ENCODE measurements at places on chromosomes 3 and 15. TPM values are rescaled to one million over a fixed set of nuclear protein-coding genes. Genes with fewer than 3 reads are reported as not detected.

DNA sequence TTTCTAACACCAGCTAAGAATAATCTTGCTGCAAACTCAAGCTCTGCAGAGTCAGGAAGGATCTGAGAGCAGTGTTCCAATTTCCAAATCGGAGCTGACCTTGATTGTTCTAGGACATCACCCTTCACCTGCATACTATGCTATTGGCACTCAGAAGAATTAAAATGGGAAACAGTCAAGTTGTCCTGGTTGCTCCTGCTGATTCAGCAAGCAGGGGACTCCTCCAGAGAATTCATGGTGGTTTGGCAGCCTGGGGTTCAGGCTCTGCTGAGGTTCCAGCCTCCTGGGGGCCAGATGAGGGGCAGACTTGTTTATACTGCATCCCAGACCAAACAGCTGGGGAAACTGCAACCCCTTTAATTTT, 213.7 kb upstream of the ADAMTS9 start:
- DNase-seq: no peak

Gene TMEM108
- 12.5 TPM for total RNA-seq

DNA sequence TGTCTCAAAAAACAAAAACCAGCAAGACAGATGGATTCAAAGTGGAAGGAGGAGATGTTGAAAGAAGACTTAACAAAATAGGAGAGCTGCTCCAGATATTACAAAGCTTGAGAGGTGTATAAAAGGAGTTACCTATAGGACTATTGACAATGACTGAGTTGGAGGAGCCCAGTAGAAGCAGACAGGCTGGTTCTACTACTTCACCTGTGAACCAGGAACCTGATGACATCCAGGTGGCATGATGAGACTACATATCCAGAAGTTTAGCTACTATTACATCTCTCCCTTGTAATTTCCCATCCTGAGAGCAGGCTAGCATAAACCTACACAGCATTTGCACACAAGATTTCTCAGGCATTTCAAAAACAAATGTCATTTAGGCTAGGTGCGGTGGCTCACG, 49.3 kb downstream of the CPEB1 start:
- no peak for DNase-seq

DNA sequence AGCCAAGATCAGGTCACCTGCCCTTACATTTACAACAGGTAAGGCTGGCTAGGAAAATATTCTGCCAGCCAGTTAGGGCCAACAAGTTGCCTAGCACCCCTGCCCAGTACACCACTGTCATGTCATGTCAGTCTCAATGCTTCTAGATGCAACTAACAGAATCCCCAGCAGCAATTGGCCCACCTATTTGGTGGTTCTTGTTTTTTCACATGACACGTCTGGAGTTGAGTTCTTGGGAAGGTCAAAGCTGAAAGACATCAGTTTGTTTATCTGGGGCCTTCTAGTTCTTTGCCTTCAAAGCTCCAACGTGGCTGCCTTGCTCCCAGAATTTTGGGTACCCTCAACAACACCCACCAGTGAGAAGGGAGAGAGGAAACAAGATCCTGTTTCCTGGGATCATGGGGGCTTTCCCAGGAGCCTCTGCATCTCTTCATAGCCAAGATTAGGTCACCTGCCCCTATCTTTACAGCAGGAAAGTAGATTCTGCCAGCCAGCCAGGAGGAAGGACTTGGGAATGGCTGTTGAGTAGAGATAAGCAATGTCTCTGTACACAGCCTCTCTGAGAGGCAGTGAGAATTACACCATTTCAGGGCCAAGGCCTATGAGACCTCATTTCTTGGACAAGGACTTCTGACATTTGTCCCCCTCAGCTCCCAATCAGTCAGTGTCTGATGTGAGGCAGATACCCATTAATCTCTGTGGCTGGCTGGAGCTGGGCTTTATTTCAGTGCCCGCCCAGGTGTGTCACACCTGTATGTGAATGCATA, 8.6 kb downstream of the GPX1 start:
- DNase-seq: no peak

DNA sequence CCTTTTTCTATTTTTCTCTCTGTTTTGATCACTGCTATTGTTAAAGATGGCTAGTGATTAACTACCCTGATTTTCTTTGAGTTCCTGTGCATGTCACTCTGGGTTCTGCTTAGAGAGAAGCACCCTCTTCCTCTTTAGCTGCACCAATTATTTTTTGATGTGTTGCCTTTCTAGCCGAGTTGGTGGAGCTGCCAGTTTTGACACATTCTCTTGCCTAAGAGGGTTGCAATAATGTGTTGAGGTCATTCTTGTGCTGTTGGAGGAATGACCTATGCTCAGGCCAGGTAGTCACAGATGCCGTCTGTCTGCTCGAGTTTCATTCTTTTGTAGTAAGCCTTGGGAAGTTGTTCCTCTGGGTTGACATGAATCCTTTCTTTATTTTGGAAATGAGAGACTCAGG, 84.6 kb upstream of the DPH6 start:
- DNase-seq: no peak

DNA sequence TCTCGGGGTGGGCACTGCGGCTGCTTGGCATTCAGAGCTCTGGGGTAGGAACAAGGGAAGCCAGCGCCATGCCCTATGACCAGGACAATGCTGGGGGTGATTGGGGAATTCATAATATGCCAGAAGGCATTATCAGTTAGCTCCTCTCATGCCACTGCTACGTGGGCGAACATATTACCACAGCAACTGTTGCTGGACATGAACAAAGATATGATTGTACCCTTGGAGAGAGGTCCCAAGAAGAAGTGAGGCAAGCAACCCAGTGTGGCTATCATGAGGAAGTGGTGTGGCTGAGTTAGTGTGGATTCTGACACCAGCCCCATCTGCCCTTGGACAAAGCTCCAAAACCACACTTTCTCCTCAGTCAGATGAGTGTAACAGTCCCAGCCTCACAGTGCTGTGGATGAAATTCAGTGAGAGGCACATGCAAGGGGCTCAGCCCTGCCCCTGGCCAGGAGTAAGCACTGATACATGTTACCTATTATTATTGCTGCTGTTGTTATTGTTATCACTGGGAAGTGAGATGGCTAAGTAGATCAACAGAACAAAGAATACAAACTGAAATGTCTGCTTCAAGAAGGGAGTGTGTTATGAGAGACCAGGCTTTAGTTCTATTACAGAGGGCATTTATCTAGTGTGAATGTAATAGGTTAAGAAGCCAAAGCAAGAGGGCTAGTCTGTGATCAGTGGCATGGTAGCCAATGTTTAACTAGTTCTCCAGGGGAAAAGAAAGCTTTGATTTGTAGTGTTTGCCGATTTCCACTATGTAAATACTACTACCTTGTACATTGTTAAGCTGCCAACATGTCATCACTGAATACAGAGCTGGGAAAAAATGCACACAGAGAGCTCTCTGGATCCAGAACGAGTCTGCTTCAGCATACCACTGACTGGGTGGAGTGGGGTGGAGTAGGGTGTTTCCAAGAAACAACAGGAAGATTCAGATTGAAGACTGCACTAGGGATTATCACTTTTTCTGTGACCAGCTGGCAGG, 222.3 kb upstream of the EIF1B start:
- no peak for DNase-seq

- no peak for DNase-seq
These were observed 30.6 kb downstream of the CHDH start for GRCh38 chr3:53815651-53816050.

Gene HYKK
- total RNA-seq: 5.4 TPM

Gene FBN1
- total RNA-seq: 249 TPM

GRCh38 chr3:66863205-66864111, 134.6 kb upstream of the KBTBD8 start:
- DNase-seq: no peak

Gene AHSG
- total RNA-seq: 1.5 TPM

DNA sequence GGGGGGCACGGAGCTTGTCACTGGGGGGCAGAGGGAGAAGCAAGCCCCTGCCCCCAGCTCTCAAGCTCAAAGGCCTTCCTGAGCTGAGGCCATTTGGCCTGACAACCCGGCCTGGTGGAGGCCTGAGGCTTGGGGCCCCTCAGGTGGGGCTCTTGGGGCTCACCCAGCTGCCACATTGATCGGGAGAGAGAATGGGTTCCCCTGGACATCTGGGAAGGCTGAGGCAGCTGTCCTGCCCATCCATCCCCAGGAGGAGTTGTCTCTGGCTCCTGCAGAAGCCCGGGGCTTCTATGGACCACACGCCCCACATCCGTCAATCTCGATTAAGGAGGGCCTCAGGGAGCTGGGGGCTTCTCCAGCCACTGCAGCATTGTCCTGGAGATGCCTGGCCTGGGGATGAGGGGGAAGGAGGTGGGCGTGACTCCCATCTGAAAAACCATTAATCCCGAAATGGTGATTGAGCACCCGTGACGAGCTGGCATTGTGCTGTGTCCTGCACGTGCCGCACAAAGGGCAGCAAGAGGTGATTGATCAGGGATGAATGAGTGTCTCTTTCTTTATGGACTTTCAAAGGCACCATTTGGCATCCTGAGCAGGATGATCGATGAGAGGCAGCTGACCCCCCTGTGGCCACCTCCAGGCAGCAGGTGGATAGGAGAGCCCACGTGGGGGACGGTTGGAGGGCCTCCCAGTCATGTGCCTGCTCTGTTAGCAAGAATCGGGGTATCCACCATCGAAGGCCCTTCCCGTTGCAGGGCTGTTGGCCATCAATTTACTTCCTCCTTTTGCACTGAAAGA, 17.2 kb upstream of the CRABP1 start:
- no peak for DNase-seq

DNA sequence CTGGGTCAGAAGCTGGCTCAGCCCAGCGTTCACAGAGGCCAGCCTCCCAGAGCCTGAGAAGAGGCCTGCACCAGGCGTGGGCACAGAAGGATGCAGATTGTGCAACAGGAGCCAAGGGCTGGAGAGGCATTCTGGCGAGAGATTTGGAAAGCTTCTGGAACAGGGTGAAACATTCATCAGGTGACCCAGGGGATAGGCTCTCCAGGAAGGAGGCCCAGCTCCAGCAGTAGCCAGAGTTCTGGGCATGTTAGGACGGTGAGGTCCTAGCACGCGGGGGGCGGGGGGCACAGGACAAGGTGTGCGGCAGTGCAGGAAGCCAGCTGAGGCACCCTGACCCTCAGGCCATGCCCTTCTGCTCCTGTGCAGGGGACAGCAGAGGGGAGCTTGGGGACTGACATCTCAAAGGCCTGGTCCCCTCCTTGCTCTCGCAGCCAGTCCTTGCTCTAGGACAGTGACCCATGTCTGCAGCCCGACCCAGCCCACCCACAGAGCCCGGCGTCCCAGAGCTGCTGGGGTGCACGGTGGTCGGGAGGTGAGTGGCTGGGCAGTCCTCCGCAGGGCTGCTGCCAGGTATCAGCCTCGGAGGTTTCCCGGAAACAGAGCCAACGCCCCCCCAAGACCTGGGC, 111.7 kb upstream of the KLF13 start:
- no peak for DNase-seq

Gene IQCH
- total RNA-seq: 9.0 TPM

DNA sequence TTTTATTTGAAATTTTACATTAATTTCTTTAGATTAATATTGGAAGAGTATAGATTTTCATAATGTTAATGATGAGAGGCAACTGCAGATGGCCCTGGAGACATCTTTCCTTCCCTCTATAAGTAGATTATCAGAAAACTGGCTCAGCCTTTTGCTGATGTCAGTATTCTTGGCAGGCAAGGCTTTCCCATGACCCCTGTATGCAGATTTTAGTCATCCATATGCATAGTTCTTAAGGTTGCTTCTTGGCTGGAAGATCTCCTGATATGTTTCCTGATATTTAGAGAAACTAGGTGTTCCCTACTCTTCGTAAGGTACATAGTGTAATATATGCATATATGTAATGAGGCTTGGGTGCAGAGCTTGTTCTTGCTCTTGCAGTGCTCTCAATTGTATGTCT, 911.4 kb downstream of the EPHA3 start:
- no peak for DNase-seq

Measured in spinal cord (tissue), 10 donors.